ENCODE measurements at places on chromosomes 2 and 18.

DNA sequence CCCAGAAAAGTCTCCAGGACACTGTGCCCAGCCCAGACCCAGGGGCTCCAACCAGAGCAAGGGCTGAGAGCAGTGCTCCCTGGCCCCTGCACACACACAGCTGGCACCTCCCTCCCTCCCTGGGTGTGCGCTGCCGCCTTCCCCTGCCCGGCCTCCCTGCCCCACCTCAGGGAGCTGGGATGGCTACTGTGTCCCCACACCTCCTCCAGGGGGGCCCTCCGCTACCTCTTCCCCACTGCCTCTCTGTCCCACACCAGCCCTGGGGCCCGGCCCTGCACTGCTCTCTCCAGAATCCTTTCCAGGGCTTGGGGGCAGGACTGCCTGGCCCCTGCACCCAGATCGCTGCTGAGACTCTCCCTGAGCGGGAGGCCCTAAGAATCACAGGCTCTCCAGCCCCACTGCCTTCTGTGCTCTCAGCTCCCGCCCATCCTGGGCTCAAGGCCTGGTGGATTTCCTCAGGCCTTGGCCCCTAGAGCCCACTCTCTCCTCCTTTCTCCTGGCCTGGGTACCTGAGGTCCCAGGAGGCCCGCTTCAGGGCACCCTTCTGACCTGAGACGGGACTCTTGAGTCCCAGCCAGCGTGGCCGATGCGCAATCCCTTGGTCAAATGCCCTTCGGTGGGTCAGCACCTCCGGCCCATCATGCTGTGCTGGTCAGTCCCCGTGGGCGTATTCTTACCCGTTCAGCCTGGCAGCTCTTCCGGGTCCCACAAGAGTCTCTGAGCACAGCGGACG lies 276.8 kb upstream of the HDAC4 start:
- DNase-seq: no peak

DNA sequence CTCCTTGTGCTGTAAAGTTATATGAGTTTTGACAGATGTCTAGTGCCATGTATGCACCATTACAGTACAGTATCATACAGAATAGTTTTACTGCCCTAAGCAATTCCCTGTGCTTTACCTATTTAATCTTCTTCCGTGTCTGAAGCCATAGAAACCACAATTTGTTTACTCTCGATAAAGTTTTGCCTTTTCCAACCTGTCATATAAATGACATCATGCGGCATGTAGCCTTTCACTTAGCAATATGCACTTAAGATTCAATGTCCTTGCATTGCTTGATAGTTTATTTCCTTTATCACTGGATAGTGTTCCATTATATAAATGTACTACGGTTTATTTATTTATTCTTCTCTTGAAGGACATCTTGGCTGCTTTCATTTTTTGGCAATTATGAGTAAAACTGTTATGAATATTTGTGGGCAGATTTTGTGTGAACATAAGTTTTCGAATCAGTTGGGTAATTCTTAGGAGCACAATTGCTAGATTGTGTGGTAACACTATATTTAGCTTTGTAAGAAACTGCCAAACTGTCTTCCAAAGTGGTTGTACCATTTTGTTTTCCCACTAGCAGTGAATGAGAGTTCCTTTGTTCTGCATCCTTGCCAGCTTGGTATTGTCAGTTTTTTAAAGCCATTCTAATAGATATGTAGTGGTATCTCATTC lies 136.8 kb upstream of the MAP3K20 start:
- no peak for DNase-seq

DNA sequence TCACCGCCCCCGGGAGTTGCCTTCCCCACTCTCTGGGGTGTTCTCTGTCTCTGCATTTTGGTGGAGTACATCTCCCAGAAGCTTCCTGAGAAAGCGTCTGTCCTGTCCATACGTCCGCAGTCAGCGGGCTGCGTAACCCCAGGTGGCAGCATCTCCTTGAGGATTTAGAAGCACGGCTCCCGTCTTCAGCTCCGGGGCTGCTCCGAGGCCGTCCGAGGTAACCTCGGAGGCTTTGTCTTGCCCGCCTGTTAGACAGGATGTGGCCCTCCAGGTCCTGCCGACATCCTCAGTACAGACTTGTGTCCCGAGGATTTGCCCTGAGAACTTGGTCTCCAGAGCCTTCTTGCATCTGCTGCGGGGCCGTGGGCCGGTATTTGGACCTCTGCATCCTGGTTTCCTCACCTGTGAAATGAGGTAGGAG lies 58.4 kb downstream of the CTDP1 start:
- no peak for DNase-seq

DNA sequence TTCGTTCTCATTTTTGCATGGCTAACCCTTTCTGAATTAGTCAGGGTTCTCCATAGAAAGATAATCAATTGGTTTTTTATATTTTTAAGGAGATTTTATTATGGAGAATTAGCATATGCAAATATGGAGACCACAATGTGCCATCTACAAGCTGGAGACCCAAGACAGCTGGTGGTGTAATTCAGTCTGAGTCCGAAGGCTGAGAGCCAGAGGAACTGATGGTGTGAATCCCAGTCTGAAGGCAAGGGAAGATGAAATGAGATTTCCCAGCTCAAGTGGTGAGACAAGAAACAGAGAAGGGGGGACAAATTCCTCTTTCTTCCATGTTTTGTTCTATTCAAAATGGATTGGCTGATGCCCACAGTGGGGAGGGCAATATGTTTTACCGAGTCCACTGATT lies 80.7 kb downstream of the PLCL1 start:
- no peak for DNase-seq

DNA sequence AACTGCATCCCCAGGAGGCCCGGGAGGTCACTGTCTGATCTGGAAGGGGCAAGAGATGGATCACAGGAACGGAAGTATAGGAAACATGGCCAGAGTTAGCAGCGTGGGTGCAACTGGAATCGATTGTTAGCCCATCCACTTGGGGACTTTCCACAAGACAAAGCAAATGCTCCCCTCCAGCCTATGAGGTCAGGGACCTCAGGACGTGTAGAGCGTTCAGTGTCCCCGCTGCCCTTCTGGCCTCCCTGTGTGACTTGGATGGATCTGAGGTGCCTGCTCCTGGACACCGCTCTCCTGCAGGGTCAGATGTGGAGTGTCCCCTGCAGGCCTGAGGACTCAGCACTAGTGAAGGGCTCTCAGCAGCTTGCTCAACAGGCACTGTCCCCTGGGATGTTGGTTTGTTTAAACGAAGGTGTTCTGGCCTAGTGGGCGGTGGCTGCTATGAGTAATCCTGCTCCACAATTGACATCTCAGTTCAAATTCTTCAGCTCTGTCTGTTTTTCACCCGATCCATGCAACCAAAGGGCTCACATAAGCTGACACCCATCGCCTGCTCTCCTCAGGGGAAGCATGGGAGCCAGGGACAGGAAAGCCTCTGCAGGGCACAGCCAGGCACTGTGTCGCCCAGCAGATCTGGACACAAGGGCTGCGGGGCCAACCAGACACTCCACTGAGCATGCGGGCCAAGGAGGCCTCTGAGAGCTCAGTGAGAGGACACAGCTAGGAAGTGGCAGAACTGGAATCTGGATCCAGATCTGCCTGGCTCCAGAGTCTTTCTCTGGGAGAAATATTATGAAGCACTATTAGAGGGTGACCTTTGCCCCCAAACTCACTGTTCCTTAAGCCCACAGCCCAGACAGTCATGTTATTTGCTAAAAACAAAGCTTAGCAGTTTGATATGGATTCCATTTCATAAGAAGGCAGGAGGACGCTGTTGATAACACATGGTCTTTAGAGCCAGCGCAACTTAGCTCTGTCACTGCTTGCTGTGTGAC lies 78.5 kb downstream of the RHOB start:
- DNase-seq: no peak

GRCh38 chr2:20034218-20034617 lies 17.2 kb downstream of the LAPTM4A start:
- DNase-seq: no peak

- DNase-seq: no peak
Observed at GRCh38 chr2:210635257-210635656, 78.9 kb downstream of the CPS1 start.

DNA sequence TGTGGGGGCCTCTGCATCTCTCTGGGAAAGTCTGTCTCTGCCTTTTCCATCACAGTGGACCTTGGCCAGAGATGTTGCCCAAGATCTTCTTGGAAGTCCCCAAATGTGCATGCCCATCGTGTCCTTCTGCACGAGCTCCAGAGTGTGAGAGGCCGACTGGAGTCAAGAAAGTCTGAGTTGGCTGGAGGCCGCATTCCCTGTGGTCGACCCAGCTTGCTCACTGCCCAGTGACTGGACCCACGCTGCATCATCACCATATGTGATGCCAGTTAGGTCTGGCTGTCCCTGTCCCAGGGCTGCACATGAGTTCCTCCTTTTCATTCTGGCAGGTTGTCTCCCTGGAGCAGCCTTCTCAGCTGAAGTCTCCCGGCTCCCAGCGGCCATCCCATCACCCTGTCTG lies 93.8 kb downstream of the ARL4C start:
- no peak for DNase-seq

- DNase-seq: no peak
Observed at GRCh38 chr18:48885924-48886400, 64.8 kb downstream of the SMAD7 start.

- DNase-seq: no peak
Observed at GRCh38 chr2:13128139-13128538, 411.4 kb downstream of the TRIB2 start.

GRCh38 chr18:9712611-9713010 lies 4.5 kb downstream of the RAB31 start:
- DNase-seq: no peak

DNA sequence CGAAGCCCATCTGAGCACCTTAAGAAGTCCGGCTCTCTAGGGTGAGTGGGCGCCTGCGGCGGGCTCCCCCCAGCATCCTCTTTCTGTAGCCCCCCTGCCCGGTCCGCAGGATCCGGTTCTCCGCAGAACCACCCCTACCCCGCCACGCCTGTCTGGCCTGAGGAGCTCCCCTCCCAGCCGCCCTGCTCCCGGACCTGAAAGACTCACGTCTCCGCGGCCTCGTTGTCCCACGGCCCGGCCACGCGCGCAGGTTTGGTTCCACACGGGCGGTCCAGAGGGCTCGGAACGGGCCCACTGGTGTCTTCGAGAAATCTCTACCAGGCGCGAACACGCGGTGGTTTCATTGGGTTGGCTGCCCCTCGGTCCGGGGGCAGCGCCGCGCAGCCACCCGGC lies 237 bp downstream of the SLC39A6 start:
- DNase-seq: no peak

GRCh38 chr2:117698819-117699218 lies 115.7 kb upstream of the DDX18 start:
- no peak for DNase-seq

DNA sequence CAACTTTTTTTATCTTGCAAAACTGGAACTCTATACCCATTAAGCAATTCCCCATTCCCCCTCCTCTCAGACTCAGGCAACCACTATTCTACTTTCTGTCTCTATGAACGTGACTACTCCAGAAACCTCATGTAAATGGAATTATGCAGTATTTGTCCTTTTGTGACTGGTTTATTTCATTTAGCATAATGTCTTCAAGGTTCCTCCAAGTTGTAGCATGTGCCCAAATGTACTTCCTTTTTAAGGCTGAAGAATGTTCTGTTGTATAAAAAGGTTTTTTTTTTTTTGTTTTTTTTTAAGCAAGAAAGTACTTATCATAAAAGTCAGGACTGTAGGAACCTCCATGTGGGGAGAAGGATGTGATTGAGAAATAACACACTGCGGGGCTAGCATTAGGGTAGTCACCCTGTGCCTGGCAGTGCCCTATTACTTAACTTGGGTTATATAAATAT lies 262.9 kb upstream of the FBXO11 start:
- DNase-seq: no peak

DNA sequence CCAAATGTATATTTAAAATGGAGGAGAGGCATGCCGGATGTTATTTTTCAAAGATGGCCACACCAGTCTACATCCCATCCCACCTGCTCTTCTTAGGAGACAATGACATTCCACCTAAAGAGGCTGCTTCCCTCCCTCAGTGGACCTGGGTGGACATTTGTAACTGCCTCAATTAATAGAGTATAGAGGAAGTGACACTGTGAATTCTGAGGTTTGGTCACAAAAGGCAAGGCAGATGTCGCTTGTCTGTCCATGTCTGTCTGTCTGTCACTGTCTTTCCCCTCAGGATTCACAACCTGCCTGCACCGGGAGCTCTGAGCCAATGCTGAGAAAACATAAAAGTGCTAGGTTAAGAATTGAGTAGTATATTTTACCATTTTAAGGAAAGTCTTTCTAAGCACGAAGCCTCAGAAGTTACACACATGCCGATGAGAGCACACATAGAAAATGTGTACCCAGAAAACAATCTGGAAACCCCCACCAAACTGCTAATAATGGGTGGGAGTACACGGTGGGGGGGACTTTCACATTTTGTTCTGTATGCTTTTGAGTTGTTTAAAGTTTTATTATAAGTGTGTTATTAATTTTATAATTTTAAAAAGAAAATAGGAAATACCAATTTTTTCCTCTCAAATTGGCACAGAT lies 21.0 kb downstream of the MIB1 start:
- no peak for DNase-seq

- DNase-seq: no peak
Observed at GRCh38 chr2:26733413-26733812, 30.7 kb upstream of the SLC35F6 start.

GRCh38 chr2:129142465-129142864 lies 823.8 kb upstream of the HS6ST1 start:
- DNase-seq: no peak

DNA sequence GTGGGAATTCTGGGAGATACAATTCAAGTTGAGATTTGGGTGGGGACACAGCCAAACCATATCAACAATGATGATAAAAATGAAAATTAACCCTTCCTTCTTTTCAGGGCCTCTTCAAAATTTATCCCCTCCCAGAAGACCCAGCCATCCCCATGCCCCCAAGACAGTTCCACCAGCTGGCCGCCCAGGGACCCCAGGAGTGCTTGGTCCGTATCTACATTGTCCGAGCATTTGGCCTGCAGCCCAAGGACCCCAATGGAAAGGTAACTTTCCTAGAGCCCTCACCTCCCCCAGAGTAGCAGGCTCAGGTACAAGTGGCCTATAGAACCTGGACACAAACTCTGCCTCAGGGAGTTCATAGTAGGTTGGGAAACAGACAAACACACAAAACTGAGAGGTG lies 205.4 kb downstream of the DYSF start:
- no peak for DNase-seq

- DNase-seq: peak; percentile 77
Observed at GRCh38 chr2:169131587-169132512, 62.5 kb downstream of the DHRS9 start.

GRCh38 chr2:163471947-163472346 lies 263.9 kb downstream of the FIGN start:
- no peak for DNase-seq

DNA sequence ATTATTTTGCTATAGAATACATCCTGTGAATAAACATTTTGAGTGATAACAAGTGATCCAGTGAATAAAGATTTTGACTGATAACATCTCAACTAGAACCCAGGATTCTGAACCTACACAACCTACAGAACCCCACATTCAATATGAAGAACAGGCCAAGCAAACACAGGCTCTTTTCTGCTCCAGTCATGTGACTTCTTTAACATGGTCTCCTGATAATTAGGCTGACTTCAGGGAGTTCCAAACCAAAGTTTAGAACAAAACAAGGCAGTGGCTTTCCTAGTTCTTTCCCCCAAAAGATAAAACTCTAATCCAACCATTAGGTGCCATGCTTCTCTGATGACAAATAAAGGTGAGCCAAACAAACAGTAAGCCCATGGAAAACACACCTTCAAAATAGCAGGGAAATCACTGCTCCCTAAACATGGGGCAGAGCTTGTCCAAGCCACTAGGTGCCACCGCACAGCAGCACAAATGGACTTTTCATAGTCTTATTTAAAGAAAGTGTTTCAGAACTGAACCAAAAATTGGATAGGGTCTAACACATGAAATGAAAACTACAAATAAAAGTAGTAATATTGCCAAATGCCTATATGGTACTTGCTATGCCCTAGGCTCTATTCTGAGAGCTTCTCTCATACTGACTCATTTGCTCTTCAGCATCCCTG lies 95.3 kb downstream of the EVA1A start:
- no peak for DNase-seq

- DNase-seq: no peak
Observed at GRCh38 chr18:75656035-75656434, 228.5 kb upstream of the SMIM21 start.
